MG63 (cell line): ENCODE measurements at places on chromosomes 13 and 19. TPM values are rescaled to one million over a fixed set of nuclear protein-coding genes. Genes with fewer than 3 reads are reported as not detected.

DNA sequence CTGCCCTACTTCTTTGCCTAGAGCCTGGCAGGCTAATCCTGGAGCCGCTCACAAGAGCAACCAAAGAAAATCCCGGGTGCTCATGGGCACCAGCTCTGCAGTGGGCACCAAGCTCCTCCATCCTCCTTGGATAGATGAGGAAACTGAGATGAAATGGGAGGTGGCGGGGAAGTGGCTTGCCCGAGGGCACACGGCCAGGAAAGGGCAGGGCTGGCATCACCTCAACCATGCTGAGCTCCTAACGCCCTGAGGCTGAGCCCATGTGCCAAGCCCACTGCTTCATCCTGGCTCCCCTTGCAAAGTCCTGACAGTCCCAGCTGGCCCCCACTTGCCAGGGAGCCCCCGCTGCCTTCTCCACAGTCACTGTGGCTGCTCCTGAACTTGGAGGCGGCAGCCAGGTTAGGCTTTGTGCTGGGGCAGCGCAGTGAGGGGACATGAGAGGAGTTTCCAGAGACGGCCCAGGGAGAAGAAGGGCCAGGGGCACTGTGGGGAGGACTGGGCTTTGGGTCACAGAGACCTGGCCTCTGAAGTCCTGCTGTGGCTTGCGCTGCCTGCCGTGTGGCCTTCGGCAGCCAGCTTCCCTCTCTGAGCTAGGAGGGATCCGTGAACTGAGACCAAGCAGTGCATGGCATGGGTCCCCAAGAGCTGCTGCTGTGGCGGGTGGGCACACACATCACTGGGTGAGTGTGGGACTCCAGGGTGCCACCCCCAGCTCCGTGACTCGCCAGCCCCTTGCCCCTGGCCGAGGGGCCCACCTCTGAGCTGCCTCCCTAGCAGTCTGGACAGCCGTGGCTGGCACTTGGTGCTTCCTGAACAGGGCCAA lies 17.5 kb downstream of the TMED1 start:
- peak; percentile 93 for DNase-seq

GRCh38 chr19:57803594-57804325 lies 11.0 kb downstream of the ZNF552 start:
- DNase-seq, result peak; percentile 51

DNA sequence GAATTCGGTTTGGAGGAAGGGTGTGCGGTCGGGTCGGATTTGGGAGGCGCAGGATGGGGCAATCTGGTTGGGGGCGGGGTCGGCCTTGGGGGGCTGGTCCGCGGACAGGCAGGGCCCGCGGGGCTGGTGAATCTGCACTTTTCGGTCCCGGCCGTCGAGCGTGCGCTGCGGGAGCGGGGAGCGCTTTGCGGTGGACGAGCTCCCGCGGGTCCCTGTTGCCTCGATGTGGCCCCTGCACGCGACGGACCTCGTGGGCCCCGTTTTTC lies 11.9 kb downstream of the PEAK3 start:
- DNase-seq, result no peak

The KANK3 gene
- total RNA-seq, result 0.20 TPM in 1 of 2 replicates, not detected in the other
